ENCODE measurements at places on chromosomes 1 and 21.

GRCh38 chr1:18641005-18641941, 10.6 kb downstream of the PAX7 start:
- DNase-seq = no peak

- peak; percentile 43 for DNase-seq
These were observed 120.4 kb upstream of the GREM2 start for GRCh38 chr1:240732390-240732789.

GRCh38 chr1:47682198-47682597, 244.4 kb downstream of the FOXD2 start:
- DNase-seq = no peak

GRCh38 chr1:85451236-85451830, 13.6 kb downstream of the DDAH1 start:
- no peak for DNase-seq

GRCh38 chr21:37375866-37376574, 9.4 kb downstream of the DYRK1A start:
- DNase-seq = no peak

DNA sequence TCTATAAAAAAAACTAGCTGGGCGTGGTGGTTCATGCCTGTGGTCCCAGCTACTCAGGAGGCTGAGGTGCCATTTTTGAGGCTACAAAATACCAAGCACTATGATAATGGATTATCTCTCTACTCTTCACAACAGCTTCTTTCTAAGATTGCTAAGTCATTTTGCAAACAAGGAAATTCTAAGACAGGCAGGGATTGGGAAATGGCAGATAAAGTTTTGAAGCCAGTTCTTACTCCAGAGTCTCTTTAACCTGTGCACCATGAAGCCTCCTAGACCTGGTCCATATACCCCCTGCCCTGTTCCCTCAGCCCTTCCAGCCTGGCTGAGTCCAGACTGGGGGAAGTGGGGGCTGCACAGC, 39.5 kb upstream of the DMBX1 start:
- no peak for DNase-seq

DNA sequence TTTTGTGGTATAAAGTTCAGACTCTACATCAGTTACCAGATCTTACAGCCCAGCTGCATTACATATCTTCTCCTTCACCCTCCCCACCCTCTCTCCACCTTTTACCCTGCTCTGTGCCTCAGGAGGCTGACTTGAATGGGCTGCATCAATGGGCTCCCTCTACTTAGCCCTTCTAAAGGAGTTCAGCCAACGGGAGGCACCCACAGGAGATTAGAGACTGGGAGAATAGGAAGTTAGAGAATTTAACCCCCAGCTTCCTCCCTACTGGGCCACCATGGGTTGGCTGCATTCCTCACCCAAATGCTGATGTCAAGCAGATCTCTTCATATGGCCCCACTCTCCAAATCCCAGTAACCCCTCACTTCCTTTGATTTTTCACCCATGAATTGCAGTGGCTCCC, 17.1 kb upstream of the DUSP23 start:
- DNase-seq = no peak

DNA sequence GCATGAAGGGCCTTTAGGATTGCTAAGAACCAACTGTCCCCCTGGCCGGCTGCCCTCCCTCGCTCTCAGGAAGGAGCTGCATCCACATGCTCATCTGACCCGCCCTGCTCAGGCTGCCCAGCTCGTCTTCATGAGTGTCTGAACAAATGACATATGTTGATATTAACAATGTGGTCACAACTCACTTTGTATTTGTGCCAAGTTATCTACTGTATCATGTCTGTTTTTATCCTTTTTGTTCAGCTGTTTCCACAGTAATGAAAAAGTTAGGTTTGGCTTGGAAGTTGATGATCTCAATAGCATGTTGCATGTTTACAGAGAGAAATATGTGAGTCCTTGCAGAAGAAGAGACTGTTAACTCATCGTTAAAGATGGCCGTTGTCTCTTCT, 75.1 kb downstream of the PHTF1 start:
- DNase-seq = no peak

GRCh38 chr21:21969211-21969610, 971.0 kb downstream of the NCAM2 start:
- DNase-seq = no peak

GRCh38 chr21:28018213-28018612, 974.5 kb downstream of the LTN1 start:
- DNase-seq = no peak

DNA sequence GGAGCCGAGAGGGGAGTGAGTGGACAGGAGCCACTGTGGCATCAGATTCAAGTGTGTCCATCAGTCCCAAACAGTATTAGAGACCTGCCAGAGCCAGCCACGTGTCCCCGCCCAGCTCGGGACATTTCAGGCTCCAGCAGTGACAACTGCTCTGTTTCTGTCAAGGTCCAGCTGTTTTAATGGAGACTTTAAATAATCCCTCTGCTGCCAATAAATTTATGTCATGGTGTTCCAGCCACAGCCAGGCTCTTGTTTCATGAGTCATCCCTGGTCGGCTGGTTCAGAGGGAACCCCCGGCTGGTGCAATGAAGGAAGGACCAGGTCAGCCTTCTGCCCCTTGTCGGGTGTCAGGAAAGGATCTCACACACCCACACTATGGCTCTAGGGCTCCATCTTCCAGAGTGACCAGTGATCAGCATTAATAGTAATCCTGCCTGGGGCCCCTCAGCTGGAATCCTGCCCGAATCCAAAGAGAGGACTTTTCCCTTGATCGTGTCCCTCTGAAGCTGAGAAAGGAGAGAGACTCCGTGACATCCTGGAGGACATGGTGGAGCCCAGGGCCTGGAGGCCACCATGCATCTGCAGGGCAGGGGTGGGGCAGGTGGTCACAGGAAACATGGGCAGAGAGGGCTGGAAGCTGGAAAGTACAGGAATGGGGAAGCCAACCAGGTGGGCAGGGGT, 197.3 kb downstream of the MATN1 start:
- DNase-seq = no peak

- no peak for DNase-seq
These were observed 34.3 kb upstream of the TTC4 start for GRCh38 chr1:54681358-54681757.

GRCh38 chr1:157154291-157154690, 16.1 kb upstream of the ETV3 start:
- no peak for DNase-seq

- DNase-seq = no peak
These were observed 650.8 kb downstream of the PLPP3 start for GRCh38 chr1:55928576-55928975.

DNA sequence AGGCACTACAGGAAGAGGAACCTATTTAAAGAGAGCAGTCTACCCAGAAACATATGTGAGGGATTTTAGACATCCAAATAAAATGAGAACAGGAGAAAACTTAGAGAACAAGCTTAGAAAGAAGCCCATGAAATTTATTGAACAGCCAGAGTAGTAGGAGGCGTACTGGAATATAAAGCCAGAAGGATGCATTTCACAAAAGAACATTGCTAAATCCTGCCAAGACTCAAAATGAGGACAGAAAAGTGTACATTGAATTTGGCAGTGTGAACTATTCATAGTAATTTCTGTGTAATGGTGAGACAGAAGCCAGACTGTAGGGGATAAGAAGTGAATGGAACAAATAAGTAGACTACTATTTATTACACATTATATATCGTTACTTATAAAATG, 22.5 kb downstream of the CEPT1 start:
- DNase-seq = no peak

DNA sequence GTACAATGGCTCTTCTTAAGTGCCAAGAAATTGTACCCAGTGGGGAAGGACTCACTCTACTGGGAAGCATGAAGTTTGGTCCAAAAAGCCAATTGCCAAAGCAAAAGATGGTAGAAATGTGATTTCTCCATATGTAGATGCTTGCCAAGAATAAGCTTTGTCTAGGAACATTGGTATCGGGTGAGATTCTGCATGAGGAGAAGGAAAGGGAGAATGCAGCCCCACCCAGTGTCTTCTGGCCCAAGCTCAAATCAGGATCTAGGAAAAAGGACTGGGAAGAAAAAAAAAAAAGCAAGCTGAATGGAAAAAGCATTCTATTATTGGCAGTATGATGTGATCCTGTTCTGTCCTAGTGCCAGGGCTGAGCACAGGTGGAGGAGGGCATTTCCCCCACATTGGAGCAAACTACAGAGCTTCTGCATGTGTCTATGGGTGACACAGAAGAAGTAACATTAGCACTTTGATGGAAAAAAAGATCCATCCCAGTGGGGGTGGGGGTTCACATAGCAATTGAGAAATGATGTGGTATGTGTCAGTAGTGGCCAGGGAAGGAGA, 226.6 kb downstream of the KCNH1 start:
- no peak for DNase-seq

DNA sequence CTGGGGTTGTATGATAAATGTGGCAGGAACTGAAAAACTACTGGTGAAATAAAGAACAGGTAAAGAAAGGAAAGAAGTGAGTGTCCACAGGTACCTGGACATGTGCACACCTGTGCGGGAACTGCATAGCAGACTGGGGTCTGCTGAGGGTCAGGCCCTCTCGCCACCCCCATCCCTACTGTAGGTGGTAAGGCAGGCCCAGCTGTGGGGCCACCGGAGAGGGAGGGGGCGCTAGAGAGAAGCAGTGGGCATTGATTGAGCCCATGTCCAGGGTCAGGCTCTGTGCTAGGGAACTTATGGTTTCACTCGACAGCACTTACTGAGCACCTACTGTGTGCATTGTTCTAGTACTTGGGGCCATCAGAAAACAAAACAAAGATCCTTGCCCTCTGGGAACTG, 400.5 kb downstream of the MATN1 start:
- no peak for DNase-seq

DNA sequence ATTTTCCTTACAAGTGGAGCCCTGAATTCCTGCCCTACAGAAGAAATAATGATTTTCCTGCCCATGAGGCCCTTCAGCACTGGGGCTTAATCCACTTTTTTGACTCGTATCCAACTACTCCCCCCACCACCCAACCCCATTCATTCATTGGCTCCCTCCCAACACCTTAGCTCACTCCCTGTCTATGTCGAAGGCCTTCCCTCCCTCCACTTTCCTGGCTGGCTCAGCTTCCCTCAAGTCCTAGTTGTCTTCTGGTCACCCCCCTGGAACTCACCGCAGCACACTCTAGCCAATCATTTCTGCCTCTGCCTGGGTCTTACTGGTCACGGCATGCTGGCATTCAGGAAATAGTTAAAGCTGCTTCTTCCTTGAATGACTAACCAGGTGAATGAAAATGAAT, 118.9 kb downstream of the PGBD5 start:
- DNase-seq = no peak

DNA sequence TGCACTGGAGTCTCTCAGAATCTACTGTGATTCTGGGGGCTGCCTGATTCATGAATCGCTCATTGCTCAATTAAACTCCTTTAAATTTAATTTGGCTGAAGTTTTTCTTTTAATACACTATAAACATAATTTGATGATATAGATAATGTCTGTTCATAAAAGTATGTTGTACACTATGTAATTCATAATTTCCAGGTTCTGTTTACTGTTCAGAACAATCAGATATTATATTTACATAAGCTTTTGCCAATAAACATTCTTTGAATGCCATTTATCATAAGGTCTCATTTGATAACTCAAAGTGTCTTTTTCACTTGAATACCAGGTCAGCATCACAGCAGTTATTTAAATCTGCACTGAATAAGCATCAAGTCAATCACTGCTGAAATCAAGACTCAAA, 39.6 kb downstream of the PIGK start:
- no peak for DNase-seq

DNA sequence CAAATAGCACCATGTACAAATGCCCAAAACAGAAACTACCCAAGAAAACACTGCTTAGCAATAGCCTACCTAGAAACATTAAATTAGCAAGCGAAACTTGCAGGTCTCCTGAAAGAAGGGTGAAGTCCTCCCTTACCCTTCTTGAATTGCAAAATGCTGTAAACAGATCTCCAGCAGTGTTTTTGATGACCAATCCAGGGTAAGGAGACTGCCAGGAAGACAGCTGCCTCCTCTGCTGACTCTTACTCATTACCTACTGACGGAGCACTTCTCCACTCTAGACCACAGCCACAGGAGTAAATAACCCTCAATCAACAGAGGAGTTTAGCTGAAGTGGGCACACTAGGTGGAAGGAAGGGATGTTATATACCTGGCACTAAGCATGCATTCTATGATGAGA, 32.2 kb upstream of the GADD45A start:
- DNase-seq = no peak

GRCh38 chr1:76901158-76901767, 34.0 kb downstream of the ST6GALNAC5 start:
- no peak for DNase-seq

GRCh38 chr1:39381839-39382238, 109.6 kb upstream of the BMP8A start:
- no peak for DNase-seq

DNA sequence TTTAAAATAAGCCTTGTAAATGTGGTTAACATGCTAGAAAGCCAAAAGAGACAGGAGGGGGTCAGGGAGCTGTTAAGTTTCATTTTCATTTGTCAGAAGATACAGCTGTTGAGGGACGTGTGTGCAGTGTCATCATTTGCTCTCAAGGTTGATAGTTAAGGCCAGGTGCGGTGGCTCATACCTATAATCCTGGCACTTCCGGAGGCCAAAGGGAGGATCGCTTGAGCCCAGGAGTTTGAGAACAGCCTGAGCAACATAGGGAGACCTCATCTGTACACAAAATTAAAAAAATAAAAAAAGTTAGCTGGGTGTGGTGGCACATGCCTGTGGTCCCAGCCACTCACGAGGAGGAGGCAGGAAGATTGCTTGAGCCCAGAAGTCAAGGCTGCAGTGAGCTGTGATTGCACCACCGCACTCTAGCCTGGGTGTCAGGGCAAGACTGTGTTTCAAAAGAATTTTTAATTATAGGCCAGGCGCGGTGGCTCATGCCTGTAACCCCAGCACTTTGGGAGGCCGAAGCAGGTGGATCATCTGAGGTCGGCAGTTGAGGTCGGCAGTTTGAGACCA, 22.7 kb downstream of the ZBTB8OS start:
- no peak for DNase-seq

GRCh38 chr1:63615768-63616420, 22.7 kb downstream of the PGM1 start:
- no peak for DNase-seq

DNA sequence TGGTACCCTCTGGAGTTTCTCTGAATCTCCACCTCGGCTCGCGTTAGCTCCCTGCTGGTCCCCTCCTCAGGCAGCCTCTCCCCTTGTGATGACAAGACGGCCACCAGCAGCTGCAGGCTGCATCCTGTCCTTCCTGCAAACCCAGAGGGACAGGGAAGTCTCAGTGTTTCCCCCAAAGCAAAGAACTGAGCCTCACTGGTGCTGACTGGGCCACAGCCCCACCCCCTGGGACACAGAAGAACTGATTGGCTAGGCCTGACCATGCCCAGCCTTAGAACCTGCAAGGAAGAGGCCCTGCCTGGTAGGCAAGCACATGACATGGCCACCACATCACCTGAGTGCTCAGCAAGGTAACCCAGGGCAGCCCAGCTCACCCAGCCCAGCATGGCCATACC, 34.6 kb downstream of the TMEM51 start:
- no peak for DNase-seq

All from cerebellar nuclear complex (tissue), 1 donor.